NCI-H460 (cell line): ENCODE measurements at places on chromosomes 6 and 20. TPM values are rescaled to one million over a fixed set of nuclear protein-coding genes. Genes with fewer than 3 reads are reported as not detected.

DNA sequence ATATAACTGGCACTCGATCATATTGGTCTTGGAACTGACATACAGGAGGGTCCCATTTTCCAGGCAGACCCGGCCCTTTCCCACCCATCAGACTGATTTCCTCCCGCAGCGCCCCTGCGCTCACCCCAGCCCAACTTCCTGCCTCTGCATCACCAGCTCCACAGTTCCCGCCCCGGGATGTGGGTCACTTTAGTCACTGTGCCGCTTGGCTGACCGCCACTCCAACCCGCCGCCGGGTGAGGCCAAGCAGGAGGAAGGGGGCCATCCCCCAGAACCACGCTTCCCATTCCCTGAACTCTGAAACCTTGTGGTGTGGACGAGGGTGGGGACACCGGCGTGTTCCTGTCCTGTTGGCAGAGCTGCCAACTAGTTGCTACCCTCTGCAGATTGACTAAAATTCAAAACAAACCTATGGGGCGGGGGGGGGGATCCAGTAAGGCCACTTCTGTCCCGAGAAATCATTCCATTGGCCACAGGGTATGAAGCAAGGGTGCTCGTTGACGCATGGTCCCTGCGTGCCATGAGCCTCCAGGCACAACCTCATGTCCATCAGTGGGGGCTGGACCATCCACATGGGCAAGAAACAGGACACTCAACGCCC lies 12.3 kb downstream of the TGM2 start:
- no peak for DNase-seq

- DNase-seq, result no peak
These were observed 10.9 kb upstream of the SYNE1 start for GRCh38 chr6:152648105-152648504.

GRCh38 chr6:111604259-111605099 lies 1.2 kb downstream of the TRAF3IP2 start:
- DNase-seq, result no peak

- DNase-seq, result no peak
These were observed 60.9 kb downstream of the SAMD3 start for GRCh38 chr6:130161683-130162404.

GRCh38 chr20:916825-917224 lies 691 bp upstream of the ANGPT4 start:
- no peak for DNase-seq

GRCh38 chr6:90885611-90886056 lies 298.8 kb upstream of the MAP3K7 start:
- DNase-seq, result no peak

DNA sequence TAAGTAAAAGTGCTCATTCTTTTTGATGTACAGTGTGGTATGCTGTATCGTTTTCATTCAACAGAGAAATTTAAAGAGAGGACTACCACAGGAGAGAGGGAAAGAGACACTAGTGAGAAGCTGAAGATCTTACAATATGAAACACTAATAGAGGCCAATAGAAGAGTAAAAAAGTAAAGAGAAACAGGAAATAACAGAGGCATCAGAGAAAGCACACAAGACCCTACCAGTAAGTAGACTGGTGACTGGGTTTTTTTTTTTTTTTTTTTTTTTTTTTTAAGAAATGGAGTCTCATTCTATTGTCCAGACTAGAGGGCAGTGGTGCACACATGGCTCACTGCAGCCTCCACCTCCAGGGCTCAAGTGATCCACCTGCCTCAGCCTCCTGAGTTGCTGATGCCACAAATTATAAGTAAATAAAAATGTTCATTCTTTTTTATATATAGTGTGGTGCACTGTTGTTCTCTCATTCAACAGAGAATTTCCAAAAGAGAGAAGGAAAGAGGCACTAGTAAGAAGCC lies 18.8 kb downstream of the ELOVL4 start:
- DNase-seq, result no peak

PNISR gene
- 57.4 and 86.5 TPM in 2 replicates for total RNA-seq

SEMG1 gene
- not detected in 2 replicates for total RNA-seq

ERVFRD-1 gene
- not detected in 2 replicates for total RNA-seq

JPH2 gene
- total RNA-seq, result 1.4 and 1.7 TPM in 2 replicates

SAPCD1 gene
- 2.8 and 4.7 TPM in 2 replicates for total RNA-seq

AGPAT4 gene
- 2.4 TPM in 2 replicates for total RNA-seq

BPIFA1 gene
- not detected in 2 replicates for total RNA-seq
